ENCODE measurements at places on chromosomes 12 and 14.

DNA sequence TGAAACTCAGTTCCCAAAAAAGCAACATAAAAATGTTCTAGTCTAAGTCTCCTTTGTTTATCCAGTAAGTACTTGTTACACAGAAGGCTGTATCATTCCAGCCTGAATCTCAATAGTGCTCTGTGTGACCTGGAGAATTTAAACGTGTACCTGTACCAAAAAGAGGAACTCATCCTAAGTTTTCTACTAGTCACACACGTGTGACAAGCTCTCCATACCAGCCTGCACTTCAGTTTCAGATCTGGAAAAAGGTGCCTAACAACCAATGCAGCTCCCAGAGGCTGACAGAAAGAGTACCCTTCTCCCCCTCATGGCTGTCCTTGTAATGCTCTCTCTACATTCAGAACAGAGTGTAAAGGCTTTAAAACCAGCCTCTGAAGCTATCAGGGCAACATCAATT lies 27.4 kb downstream of the PPM1H start:
- DNase-seq: no peak
- H3K27me3 ChIP-seq: no peaks in the 10 kb centered on the region
- no peak overlapping the region for H3K27ac ChIP-seq
- no peaks in the 10 kb centered on the region for H3K36me3 ChIP-seq

- no peak for DNase-seq
- H3K36me3 ChIP-seq: no peaks in the 10 kb centered on the region
- H3K27me3 ChIP-seq: no peaks in the 10 kb centered on the region
- H3K4me1 ChIP-seq: no peaks in the 10 kb centered on the region
Measured at GRCh38 chr14:98176892-98177291, 1095.1 kb downstream of the BCL11B start.

GRCh38 chr12:81245458-81245857 lies 167.6 kb downstream of the ACSS3 start:
- no peaks in the 10 kb centered on the region for H3K36me3 ChIP-seq
- H3K4me3 ChIP-seq: no peak overlapping the region
- H3K27me3 ChIP-seq: no peaks in the 10 kb centered on the region
- H3K27ac ChIP-seq: no peak overlapping the region
- no peaks in the 10 kb centered on the region for H3K4me1 ChIP-seq
- DNase-seq: no peak

- H3K4me3 ChIP-seq: no peak overlapping the region
- DNase-seq: no peak
- no peak overlapping the region for H3K27ac ChIP-seq
- peaks cover 5% of the 10 kb centered on the region for H3K4me1 ChIP-seq
- no peaks in the 10 kb centered on the region for H3K36me3 ChIP-seq
- no peaks in the 10 kb centered on the region for H3K27me3 ChIP-seq
Measured at GRCh38 chr12:6424008-6424347, 20.8 kb upstream of the CD27 start.

- no peaks in the 10 kb centered on the region for H3K4me1 ChIP-seq
- H3K27ac ChIP-seq: no peak overlapping the region
- DNase-seq: no peak
Measured at GRCh38 chr12:108594323-108594903, 3.5 kb downstream of the TMEM119 start.

GRCh38 chr12:105273601-105274000 lies 37.6 kb upstream of the APPL2 start:
- DNase-seq: no peak
- H3K27me3 ChIP-seq: no peaks in the 10 kb centered on the region
- peaks cover 14% of the 10 kb centered on the region for H3K4me1 ChIP-seq
- no peaks in the 10 kb centered on the region for H3K36me3 ChIP-seq
- H3K27ac ChIP-seq: no peak overlapping the region

DNA sequence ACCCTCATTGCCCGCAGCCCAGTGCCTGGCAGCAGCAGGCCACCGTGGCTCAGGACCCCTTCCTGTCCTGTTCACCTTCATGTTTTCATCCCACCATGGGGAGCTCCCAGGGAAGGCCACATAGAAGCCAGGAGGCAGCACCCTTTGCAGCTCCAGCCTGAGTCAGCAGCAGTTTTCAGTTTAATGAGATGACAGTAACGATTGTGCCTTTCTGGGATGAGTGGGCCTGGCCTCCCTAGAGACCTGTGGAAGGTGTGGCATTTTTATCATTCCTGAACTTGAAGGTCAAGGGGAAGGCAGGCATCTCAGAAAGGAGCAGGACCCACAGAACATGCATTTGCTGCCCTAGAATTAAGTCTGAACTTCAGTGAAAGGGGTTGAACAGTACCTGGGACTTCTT lies 532.8 kb downstream of the FUT8 start:
- no peak overlapping the region for H3K27ac ChIP-seq
- peaks cover 10% of the 10 kb centered on the region for H3K4me1 ChIP-seq
- H3K4me3 ChIP-seq: no peak overlapping the region
- H3K27me3 ChIP-seq: peaks cover 48% of the 10 kb centered on the region

DNA sequence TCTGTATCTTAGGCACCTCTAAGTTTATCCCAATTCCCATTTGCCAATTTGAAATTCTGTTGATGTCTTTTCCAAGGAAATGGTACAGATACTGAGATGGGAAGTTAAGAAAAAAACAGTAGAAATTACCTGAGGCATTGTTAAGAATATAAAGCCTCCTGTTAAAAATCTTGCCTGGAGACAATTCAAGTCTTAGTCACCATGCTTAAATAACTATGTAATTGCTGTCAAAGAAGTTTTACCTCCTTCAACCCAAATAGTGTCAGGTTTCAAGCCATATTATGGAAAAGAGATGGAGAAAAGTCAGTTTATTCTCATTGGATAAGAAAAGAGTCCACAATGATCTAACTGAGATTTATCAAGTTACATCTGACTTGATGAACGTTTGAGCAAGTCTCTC lies 974.7 kb downstream of the GALC start:
- H3K4me3 ChIP-seq: no peak overlapping the region
- no peak for DNase-seq
- H3K27ac ChIP-seq: no peak overlapping the region
- H3K36me3 ChIP-seq: no peaks in the 10 kb centered on the region
- no peaks in the 10 kb centered on the region for H3K27me3 ChIP-seq

DNA sequence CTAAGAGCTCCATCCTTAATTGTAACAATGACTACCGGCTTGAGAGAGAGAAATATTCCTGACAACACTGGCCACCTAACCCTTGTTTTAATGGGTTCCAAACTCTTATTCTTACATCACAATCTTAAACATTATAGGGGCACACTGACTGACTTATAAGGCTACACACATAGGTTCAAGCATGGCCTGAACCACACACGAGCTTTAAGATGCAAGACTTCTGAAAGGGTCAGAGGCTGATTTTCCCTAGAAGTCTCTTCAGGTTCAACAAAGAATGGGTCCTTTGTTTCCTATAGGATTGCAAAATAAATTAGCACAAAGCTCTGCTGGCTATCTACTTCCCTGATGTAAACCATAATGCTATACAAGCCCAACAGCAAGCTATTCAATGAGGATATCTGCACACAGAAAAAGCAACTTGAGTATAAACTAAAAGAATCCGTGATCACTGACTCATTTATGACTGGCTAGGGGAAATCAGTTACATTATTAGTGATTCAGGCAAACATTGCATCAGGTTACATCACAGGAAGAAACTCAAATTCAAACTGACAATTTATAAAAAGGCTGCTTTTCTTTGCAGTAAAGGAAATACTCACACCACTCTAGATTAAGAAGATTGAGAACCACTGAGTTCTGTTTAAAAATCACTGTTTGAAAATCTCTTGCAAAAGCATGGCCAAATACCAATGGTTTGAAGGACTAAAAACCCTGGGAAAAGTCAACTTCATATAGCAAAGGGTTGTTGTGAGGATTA lies 8.5 kb downstream of the BTG1 start:
- H3K4me3 ChIP-seq: peak overlapping the region; percentile 87
- H3K4me1 ChIP-seq: peaks cover 61% of the 10 kb centered on the region
- peak; percentile 32 for DNase-seq
- H3K27me3 ChIP-seq: no peaks in the 10 kb centered on the region
- peak overlapping the region; percentile 99 for H3K27ac ChIP-seq

- H3K36me3 ChIP-seq: no peaks in the 10 kb centered on the region
- no peaks in the 10 kb centered on the region for H3K4me1 ChIP-seq
- H3K4me3 ChIP-seq: no peak overlapping the region
- H3K27ac ChIP-seq: no peak overlapping the region
Measured at GRCh38 chr12:107405436-107405835, 280.2 kb upstream of the PWP1 start.

DNA sequence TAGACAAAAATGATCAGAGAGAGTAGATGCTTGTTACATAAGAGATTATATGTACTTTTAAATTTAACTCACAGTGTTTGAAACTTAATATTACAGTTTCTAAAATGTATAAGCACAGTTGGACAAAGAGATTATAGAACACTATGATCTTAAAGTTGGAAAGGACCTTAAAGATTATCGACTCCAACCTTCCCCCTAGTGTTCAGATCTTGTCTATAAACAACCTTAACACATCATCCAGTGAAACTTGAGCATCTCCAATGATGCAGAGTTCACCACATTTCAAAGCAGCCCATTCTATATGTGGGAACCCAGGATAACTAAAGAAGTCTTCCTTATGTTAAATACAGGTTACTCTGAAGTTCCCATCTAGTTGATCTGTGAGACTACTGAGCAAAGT lies 480.8 kb downstream of the RMST start:
- peak overlapping the region; percentile 98 for H3K27ac ChIP-seq
- H3K36me3 ChIP-seq: peaks cover 7% of the 10 kb centered on the region
- DNase-seq: no peak
- peaks cover 56% of the 10 kb centered on the region for H3K4me1 ChIP-seq
- no peak overlapping the region for H3K4me3 ChIP-seq
- no peaks in the 10 kb centered on the region for H3K27me3 ChIP-seq

DNA sequence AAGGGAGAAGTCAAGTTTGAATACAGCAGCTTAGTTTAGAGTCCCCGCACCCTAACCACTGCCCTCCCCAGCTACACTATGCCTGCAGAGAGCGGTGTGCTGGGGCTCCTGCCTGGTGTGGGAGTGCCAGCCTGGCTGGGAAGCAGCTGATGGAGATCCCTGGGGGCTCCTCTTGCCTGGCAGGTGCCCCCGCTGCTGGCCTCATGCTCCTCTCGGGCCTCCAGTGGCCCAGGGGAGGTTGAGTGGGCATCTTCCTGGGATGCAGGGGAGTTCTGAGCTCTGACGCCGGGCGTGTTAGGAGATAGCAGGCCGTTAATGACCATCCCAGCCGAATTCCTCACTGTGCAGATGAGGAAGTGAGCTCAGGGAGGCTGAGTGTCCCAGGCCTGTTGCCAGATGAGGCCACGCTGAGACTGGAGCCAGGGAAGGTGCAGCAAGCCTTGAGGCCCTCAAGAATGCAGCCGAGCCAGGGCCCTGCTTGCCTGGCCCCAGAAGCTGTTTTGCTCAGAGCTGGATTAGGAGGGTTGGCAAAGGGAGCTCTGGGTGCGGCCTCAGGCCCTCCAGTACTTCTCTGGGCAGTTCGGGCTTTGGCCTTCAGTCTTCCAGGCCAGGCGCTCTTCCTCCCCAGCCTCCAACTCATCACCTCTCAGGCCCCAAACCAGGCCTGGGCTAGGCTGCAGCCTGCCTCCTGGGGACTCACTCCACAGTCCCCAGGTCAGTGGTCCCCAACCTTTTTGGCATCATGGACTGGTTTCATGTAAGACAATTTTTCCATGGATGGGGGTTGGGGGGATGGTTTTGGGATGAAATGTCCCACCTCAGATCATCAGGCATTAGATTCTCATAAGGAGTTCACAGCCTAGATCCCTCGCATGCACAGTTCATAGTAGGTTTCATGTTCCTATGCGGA lies 6.6 kb upstream of the CYP46A1 start:
- no peaks in the 10 kb centered on the region for H3K36me3 ChIP-seq
- H3K4me3 ChIP-seq: no peak overlapping the region
- no peak for DNase-seq

GRCh38 chr12:56128670-56129205 lies 671 bp downstream of the ESYT1 start:
- peaks cover 62% of the 10 kb centered on the region for H3K36me3 ChIP-seq
- H3K27ac ChIP-seq: peak overlapping the region; percentile 72
- H3K4me3 ChIP-seq: peak overlapping the region; percentile 98
- peaks cover 35% of the 10 kb centered on the region for H3K4me1 ChIP-seq
- DNase-seq: no peak
- H3K27me3 ChIP-seq: no peaks in the 10 kb centered on the region

GRCh38 chr12:120264904-120265472 lies 542 bp downstream of the PXN start:
- H3K36me3 ChIP-seq: peaks cover 49% of the 10 kb centered on the region
- DNase-seq: no peak
- H3K4me1 ChIP-seq: peaks cover 41% of the 10 kb centered on the region
- peak overlapping the region; percentile 87 for H3K4me3 ChIP-seq

DNA sequence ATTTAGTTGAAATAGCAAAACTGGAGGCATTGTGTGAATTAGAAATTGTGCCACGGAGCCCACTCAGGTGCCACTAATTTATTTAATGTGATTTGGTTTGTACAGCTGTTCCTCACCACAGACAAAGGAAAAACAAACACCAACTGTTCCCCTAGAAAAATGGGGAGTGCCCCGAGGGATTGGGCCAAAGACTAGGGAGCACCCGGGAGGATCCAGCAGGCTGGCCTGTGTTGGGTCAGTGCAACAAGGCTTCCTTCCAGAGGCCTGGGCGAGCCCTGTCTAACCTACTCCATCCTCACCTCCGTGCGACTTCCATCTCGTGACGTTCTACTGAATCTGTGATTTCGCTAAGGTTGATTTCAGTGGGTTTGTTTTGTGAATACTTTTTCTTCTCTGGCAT lies 206.2 kb downstream of the CHST11 start:
- no peak overlapping the region for H3K4me3 ChIP-seq
- peaks cover 14% of the 10 kb centered on the region for H3K4me1 ChIP-seq
- no peaks in the 10 kb centered on the region for H3K36me3 ChIP-seq
- no peak for DNase-seq
- peaks cover 37% of the 10 kb centered on the region for H3K27me3 ChIP-seq

DNA sequence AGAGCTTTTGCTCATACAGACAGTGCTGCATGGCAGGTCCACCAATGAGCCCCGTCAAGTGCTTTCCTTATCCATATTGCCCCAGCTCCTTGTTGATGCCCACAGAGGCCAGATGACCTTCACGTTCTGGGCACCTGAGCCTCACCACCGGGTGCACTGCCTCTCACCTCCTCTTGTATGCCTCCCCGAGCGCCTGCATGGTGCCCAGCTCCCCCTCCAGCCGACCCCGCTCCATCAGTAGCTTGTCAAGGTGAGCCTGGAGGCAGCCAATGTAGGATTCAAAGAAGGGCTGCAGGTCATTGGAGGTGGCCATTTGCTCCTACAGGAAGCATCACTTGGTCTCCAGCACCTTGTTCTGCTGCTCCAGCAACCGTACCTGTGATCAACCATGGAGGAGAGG lies 31.8 kb upstream of the KRT77 start:
- H3K4me1 ChIP-seq: no peaks in the 10 kb centered on the region
- DNase-seq: no peak
- H3K27me3 ChIP-seq: peaks cover 80% of the 10 kb centered on the region
- H3K27ac ChIP-seq: no peak overlapping the region
- no peaks in the 10 kb centered on the region for H3K36me3 ChIP-seq

DNA sequence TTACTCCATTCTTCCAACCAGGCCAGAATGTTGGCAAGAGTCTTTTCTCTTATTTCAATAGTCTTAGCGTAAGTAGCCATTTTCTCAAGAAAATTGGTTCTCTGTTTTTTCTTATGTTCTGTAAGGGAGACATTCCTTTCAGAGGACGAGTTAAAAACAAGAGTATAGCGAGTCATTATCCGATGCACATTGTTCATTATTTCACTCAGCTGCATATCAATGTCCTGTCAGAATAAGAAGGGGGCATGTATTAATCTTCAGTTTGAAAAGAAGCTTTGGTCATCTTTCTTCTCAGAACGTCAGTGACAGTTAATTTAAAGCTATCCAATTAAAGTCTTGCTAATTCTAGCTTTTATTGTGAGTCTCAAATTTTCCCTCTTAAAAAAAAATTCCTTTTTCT lies 33.3 kb downstream of the FAM186A start:
- H3K4me3 ChIP-seq: no peak overlapping the region
- DNase-seq: no peak
- H3K36me3 ChIP-seq: no peaks in the 10 kb centered on the region
- H3K4me1 ChIP-seq: no peaks in the 10 kb centered on the region

Data from Calu3 (cell line).